ENCODE measurements at places on chromosomes 12 and 14.
A peak's percentile ranks its signal among the peaks of the same experiment; 100 is the strongest.

DNA sequence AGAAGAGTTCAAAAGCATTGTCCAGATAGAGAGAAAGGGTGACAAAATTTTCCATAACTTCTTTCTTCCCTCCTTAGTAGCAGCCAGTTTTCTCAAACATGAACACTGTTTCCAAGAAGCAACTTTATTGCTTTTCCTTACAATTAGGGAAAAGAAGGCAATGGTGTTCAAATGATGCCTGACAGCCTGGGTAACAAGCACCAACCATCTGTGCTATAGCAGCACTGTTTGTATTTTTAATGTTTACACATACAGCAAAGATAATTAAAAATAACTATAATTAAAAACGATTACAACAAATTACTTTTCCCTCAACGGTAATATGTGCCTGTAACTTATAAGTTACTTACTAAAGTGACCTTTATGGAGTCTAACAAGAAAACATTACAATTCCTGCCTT, 450.6 kb upstream of the LMO3 start:
- DNase-seq = no peak

DNA sequence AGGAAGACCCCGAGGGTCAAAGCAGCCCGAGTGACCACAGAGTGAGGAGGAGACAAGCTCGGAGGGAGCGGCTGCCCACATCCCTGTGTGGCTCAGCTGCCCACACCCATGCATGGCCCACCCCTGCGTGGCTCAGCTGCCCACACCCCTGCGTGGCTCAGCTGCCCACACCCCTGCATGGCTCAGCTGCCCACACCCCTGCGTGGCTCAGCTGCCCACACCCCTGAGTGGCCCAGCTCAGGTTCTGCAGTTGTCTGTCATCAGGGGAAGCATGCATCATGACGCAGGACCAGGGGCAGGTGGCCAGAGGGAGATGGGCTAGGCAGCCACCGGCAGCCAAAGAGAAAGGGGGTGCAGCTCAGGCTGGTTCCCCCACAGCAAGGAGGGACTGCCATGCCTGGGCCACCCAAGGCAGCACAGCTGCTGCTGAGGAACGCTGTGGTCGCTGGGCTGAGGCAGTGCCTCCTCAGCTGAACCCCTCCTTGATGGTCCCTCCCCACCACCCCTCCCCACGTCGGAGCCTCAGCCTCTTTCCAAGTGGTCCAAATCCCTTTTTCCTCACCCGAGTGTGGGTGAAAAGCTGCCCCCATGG, 33.3 kb upstream of the NUDT14 start:
- DNase-seq = no peak

DNA sequence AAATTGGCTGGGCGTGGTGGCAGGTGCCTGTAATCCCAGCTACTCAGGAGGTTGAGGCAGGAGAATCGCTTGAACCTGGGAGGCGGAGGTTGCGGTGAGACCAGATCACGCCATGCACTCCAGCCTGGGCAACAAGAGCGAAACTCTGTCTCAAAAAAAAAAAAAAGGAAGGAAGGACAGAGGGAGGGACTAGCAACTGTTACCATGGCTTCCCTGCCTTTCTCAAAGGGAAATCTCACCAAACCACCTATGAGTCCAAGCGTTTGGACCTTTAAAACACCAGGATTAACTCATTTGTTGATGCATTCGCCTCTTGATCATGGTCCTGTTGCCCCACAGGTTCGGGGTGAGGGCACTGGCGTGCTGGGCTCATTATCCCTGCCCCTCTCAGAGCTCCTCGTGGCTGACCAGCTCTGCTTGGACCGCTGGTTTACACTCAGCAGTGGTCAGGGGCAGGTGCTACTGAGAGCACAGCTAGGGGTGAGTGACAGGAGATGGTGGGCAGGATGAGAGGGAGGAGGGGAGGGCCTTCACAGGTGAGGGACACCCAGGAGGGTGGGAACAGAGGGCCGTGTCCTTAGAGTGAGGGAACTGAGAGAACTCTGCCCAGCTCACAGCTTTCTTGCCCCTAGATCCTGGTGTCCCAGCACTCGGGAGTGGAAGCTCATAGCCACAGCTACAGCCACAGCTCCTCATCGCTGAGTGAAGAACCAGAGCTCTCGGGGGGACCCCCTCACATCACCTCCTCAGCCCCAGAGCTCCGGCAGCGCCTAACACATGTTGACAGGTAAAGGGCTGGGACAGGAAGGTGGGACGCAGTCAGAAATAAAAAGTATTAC, 10.2 kb upstream of the MYL6B start:
- no peak for DNase-seq

GRCh38 chr12:765840-766239, 13.5 kb downstream of the WNK1 start:
- no peak for DNase-seq

GRCh38 chr12:44206045-44206444, 370.2 kb downstream of the TMEM117 start:
- no peak for DNase-seq

DNA sequence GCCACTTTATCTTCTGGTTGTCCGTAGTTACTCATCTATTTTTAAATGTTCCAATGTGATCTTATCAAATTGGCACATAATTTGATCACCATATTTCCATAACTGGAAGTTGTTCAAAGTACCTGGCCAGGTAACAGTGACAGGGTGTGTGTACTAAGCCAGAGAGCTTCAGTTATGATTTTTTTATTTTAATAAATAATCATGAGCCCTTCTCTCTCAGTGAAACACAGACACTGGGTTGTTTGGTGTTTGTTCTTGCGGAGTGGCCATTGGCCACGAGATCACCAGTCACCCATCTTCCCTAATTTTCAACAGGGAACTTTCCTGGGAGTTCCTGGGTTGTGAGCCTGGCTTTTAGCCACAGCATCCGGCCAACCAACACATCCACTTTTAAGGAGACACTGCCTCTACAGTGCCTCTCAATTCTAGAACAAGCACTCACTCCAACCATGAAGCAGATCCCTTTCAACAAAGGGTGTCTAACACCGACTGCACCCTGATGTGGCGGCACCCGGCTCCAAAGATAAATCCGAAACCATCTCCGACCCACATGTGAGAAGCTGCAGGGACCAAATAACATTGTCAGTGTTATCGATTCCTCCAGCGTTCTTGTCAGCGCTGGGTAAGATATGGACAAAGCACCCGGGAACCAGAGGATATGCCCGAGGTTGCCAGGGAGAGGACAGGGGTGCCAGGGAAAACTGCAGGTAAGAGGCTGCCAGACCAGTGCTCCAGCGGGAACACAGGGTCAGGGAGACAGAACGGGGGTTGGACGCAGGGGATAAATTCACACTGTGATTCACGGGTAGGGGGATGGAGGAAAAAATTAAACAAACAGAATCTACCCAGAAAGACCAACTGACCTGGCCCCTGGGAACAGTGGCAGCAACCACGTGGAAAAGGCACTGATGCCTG, 49.9 kb downstream of the FOXN3 start:
- DNase-seq = no peak

DNA sequence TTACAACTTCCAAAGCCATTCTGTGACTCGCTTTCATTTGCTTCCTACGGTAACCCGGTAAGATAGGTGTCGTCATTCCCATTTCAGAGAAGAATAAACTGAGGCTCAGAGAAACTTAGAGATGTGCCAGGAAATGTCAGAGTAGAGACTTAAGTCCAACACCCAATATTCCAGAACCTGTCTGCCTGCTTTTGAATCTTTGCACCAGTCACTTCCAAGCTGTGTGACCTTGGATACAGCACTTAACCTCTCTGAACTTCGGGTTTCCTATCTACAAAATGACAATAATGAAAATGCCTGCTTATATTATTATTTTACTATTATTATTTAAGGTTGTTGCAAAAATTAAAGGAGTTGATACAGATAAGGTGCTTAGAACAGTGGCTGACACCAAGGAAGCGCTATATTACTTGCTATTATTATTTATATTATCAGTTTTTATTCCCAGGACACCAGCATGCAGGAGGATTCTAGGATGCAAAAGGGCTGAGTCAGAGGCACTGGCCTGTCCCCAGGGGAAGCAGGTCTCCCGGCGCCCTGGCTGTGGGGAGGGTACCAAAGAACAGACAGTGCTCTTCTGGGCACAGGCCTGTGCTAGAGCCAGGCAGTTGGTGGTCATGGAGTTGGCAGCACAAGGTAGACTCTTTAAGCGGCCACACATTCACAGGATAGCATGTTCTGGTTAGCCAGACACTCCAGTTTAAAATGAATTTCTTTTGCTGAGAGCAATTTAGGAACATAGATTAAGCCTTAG, 5.4 kb downstream of the HSPB8 start:
- no peak for DNase-seq

DNA sequence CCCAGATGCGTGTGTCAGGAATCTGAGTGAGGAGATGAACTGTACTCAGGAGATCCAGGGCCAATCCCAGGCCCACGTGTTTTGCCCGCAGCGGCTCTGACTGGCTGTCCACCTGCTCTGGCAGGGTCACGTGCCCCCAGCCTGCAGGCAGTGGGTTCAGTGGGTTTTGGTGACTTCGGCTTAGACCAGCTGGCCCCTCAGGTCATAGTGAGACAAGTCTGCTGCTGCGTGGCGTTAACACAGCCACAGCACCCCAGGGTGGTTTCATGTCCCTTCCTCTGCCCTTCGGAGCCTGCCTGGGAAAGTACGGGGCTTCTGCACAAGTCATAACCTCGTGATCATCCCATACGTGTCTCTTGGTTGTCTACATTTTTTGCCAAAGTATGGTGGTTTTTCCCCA, 2.6 kb downstream of the FBRSL1 start:
- DNase-seq = no peak

- DNase-seq = no peak
Measured at GRCh38 chr12:88145567-88146505, 3.7 kb downstream of the TMTC3 start.

GRCh38 chr14:25394791-25395391, 344.9 kb upstream of the STXBP6 start:
- DNase-seq = no peak

- DNase-seq = no peak
Measured at GRCh38 chr14:33566082-33566481, 384.8 kb downstream of the EGLN3 start.

- DNase-seq = peak; percentile 62
Measured at GRCh38 chr14:71591929-71592328, 340.3 kb upstream of the RGS6 start.
